ENCODE measurements at places on chromosomes 3 and 15. TPM values are rescaled to one million over a fixed set of nuclear protein-coding genes. Genes with fewer than 3 reads are reported as not detected.

DNA sequence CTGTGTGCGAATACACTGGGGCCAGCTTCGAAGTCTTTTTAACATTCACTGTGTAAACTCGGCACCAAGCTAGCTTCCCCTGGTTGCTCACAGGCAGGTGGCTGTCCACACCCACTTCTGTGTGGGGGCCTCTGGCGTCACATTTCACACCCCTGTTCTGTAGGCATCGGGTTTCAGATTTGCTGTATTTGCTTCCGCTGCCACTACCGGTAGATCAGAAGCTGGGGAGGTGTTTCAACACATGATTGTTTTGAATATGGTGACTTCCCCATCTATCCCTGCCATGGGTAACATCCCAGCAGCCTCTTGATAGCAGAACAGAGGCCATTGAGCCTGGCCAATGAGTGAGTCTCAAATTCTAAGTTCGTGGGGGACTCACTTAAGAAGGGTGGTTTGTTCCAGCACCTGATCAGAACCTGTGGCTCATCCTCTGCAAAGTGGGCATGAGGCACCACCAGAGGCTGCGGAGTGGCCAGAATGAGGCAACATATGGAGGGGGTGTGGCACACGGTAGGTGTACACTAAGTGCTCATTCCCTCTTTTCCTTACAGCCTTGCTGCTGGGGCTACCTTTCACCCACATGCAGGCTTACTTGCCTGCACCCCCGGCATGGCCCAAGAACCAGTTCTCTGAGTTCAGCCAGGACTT is 61.5 kb downstream of the IQSEC1 start:
- DNase-seq: peak; percentile 96

DNA sequence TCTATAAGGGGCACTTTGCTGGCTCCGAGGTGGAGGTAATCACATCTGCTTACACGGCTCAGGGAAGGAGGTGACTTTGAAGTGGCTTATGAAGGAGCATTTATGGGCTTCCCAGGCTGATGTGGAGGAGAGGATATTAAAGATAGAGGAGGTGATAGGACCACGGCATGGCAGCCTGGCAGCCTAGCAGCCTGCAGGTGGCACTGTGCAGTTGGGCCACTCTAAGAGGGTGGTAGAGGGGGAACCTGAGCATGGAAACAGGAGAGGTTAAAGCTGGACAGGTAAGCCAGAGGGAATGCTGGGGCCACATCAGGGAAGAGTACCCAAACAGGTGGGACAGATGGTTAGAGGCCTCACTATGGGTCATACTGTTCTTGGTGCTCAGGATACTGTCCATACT is 375.0 kb downstream of the WDR72 start:
- DNase-seq: no peak

ZDHHC23 gene
- 2.7 TPM for total RNA-seq

- no peak for DNase-seq
Observed at GRCh38 chr3:129034642-129035041, 25.9 kb upstream of the GP9 start.

GRCh38 chr3:9047452-9048346 is 84.4 kb upstream of the RAD18 start:
- DNase-seq: no peak

GRCh38 chr3:148953094-148953493 is 38.2 kb upstream of the GYG1 start:
- DNase-seq: no peak

RGMA gene
- total RNA-seq: not detected

- no peak for DNase-seq
Observed at GRCh38 chr3:22450786-22451400, 699.9 kb upstream of the ZNF385D start.

GRCh38 chr15:56871185-56871584 is 47.3 kb upstream of the TCF12 start:
- DNase-seq: no peak

GRCh38 chr3:122092460-122093165 is 37.5 kb downstream of the CD86 start:
- peak; percentile 81 for DNase-seq

DNA sequence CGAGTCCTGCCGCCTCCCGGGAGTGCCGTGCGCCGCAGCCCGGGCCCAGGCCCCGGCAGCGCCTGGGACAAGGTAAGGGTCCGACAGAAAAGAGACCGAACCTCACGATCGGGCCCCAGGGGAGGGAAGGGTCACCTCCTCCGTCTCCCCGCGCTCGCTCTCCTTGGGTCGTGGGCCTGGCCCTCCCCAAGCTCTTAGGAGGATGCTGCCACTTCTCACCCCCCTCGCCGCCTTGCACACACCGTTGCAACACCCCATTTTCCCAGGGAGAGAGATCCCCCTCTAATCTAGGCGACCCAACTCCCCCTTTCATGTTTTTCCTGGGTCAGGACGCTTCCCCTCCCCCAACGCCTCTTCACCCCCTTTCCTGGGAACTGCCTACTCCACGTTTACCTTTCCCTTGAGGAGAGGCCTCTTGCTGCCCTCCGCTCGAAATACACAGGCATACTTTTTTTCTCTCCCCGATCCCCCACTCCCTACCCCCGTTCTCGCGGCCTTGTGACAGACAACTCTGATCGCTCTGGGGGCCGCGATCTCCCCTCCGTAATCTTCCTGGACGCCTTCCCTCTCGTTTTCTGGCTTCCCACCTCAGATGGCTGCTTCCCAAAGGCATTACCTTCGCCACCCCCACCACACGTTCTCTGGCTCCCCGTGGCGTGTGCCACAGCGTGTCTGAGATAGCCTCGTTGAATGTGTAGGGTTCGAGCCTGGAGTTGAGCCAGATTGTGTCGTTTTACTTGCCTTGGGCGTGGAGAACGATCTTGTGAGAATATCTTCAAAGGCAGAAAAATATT is 688 bp downstream of the SETD5 start:
- DNase-seq: peak; percentile 54

GRCh38 chr15:66722757-66723540 is 20.9 kb downstream of the SMAD6 start:
- no peak for DNase-seq

DNA sequence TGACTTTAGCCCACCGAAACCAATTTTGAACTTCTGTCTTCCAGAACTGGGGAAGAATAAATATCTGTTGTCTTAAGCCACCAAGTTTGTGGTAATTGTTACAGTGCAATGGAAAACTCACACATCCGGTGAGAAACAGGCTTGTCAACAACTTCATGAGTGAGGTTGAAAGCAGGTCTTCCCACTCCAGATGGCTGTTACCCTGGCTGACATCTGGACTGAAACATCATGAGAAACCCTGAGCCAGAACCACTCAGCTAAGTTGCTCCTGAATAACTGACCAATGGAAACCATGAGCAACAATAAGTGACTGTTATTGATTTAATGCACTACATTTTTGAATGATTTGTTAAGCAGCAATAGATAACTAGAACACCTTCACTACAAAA is 10.3 kb downstream of the ACSBG1 start:
- DNase-seq: no peak

GRCh38 chr3:177928172-177928873 is 607.9 kb upstream of the KCNMB2 start:
- DNase-seq: no peak

DNA sequence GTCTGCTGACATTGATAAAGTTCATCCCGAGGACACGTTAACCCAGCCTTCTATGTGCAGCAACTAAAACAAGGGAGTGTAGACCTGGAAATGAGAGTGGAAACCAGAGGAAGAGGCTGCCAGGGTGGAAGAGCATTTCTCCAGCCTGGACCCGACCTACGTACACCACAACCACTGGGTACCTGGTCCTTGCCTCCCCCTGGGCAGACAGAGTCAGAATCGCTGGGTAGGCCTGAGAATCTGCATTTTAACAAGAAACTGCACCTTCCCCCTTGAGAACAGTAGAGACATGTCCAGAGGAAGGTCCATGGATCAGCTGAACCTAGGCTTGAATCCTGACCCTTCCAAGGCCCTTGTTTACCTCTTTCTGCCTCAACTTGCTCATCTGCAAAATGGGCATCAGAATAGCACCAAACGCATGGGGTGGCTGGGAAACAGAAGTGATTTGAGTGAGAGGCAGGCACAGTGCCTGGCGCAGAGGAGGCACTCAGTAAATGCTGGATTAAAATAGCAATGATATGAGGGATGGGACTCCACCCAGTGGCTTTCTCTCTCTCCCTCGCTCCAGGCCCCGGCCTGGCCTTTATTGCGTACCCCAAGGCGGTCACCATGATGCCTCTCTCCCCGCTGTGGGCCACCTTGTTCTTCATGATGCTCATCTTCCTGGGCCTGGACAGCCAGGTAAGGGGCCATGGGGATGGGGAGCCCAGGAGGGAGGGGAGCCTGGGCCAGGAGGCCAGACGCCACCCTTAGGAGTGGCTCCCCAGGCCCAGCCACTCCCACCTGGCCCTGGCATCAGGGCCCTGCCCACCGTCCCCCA is 66.9 kb upstream of the SLC6A1 start:
- no peak for DNase-seq

STRIT1 gene
- not detected for total RNA-seq

SCAP gene
- total RNA-seq: 52.2 TPM

PLD1 gene
- total RNA-seq: 1.2 TPM

DNA sequence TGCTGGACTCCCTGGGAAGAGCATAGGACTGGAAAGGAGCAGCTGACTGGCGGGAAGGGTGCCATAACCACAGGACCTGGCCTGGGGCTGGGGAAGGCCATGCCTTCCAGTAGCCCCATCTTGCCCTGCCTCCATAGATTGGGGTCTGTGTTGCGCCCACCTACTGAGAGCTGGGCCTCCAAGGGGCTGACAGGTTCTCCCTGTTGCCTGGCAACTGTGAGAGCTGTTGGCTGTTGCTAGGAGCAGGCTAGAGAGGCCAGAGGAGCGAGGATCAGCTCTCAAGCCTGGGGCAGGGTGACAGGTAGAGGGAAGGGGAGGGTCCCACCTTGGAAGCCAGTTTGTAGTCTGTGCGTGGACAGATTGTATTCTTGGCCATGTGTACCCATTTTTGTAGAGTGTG is 2.8 kb upstream of the GNAI2 start:
- DNase-seq: no peak

BTLA gene
- 12.8 TPM for total RNA-seq

GRCh38 chr15:89820666-89821611 is 6.3 kb upstream of the ANPEP start:
- no peak for DNase-seq

CCR8 gene
- 0.34 TPM for total RNA-seq

- no peak for DNase-seq
Observed at GRCh38 chr3:44326515-44326914, 12.1 kb upstream of the TCAIM start.

GRCh38 chr3:186974824-186975313 is 44.5 kb downstream of the ST6GAL1 start:
- DNase-seq: no peak

- no peak for DNase-seq
Observed at GRCh38 chr3:194470615-194471014, 16.2 kb downstream of the ATP13A3 start.

- no peak for DNase-seq
Observed at GRCh38 chr15:49721621-49722020, 100.8 kb downstream of the DTWD1 start.

- no peak for DNase-seq
Observed at GRCh38 chr3:173976281-173976680, 578.7 kb downstream of the NLGN1 start.

- no peak for DNase-seq
Observed at GRCh38 chr3:195566797-195567196, 16.9 kb downstream of the APOD start.

- no peak for DNase-seq
Observed at GRCh38 chr3:98014268-98014585, 20.9 kb downstream of the GABRR3 start.

GRCh38 chr15:82781349-82781748 is 24.5 kb downstream of the FSD2 start:
- DNase-seq: no peak

GRCh38 chr3:33826688-33827087 is 28.3 kb downstream of the PDCD6IP start:
- DNase-seq: no peak

DNA sequence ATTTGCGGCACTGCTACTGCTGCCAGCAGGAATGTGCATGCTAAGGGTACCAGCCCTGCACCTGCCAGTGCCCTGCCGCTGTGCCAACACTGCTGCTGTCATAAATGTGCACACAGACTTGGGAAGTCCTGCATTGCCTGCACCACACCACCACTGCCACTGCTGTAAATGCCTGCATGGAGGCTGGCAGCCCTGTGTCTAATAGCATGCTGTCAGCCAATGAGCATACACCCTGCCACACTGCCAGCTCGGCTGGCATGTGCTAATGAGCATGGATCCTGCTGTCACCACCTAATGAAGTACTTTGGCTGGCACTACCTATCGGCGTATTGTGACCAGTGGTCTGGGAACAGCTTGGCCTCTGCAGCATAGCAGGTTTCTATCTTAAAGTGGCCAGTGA is 981.8 kb upstream of the GBE1 start:
- DNase-seq: no peak

DNA sequence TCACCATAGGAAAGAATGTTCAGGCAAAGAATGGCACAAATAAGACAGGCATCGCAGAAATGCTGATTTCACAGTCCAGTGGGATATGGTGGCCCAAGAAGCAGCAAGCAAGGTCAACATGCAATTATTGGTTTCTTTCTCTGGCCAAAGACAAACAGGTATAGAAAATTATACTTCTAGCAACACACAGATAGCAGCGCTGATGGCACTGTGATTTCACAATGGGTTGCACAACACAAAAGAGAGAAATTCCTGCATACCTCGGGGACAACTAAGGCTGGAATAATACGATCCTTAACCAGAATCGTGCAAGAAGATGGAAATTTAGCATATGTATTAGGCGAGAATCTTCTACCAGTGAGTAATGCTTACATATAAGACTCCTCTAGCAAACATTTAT is 76.3 kb upstream of the NR2F2 start:
- no peak for DNase-seq

DNA sequence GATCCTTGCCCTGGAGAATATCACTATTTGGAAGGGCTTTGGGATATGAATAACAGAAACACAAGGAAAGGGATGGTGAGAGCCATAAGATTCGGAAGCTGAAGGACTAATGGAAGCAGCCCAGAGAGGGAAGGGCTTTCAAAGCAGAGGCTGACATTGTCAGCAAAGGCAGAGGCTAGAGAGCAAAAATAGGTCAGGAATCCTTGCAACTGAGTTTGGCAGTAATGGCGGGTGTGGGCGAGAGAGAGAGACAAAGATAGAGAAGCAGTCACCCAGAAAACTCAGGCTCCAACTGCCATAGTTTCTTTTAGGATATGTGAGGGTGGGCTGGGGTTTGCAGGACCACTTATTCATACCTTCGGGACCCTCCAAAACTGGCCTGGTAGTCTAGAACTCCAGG is 248.6 kb downstream of the OPA1 start:
- DNase-seq: no peak

- DNase-seq: no peak
Observed at GRCh38 chr3:96852849-96853248, 38.5 kb downstream of the EPHA6 start.

DNA sequence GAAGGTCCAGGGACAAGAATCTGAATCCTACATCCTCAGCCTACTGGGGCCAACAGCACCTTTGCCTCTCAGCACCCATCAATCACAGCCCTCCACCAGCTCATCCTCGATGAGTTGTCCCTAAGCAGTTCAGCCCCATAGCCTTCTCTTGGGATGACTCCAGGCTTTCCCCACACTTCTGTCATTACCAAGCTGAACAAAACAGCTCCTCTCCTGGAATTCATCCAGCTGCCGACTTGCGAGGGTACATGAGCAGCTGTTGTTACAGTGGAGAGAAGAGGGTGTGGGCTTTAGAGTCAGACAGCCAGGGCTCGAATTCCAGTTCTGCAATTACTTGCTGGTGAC is 69.0 kb upstream of the THBS1 start:
- no peak for DNase-seq

Measured in activated CD8-positive, alpha-beta T cell treated with anti-CD3 and anti-CD28 coated beads for 36 hours (primary cell).